MG63 (cell line): ENCODE measurements at places on chromosomes 3 and 15. TPM values are rescaled to one million over a fixed set of nuclear protein-coding genes. Genes with fewer than 3 reads are reported as not detected.

GRCh38 chr3:44883999-44884431 lies 9.6 kb downstream of the TGM4 start:
- DNase-seq, result peak; percentile 77

SCG3 gene
- total RNA-seq, result not detected in 2 replicates

PXYLP1 gene
- 39.1 and 40.5 TPM in 2 replicates for total RNA-seq

BFSP2 gene
- total RNA-seq, result not detected in 2 replicates

- DNase-seq, result no peak
These were observed 97.5 kb downstream of the DNAJB8 start for GRCh38 chr3:128369121-128369703.

DNA sequence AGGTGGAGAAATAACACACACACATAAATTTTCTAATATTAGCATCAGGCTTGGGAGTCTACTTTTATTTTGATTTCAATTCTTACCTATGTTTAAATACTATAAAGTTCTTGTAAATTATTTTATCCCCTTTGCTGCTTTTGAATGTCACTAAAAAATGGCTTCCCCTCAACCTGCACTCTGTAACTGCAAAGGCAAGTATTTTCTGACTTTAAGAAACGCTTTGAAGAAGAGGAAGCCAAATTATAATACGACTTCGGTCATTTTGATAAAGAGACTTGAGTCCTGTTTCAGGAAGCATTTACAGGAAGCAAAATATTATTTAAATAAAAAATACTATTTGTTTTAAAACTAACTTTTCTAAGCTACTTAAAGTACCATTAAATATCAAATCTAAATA lies 627.7 kb upstream of the AGTR1 start:
- DNase-seq, result no peak

DNA sequence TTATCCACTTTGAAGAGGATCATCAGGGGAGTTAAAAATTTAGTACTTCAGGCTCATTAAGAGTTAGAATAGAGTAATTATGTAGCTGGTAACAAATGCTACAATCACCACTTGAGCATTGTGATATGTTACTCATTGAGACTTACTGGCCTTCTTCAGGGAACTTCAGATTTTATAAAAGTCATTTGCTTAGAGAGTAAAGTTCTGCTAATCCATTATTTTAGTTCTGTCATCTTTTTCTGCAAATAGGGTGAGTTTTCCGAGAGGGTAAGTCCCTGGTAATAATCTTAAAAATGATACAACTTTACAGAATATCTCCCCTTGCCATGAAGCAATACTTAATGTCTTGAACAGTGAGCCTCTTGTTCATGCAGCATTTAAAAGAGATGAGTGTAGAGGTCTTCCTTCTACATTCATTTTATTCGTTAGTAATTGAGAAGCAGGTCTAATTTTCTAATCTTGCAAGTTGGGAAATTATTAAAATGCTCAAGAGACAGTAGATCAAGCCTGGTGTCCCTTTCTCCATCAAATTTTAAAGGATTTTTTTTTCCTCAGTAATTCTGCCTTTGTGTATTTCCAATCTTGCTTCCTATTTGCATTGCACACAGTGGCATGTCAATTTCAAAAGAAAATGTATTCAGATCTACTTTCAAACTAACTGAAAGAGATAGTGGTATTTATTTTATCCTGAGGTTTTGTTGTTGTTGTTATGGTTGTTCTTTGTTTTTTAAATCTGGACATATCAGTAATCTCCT lies 52.6 kb downstream of the MBNL1 start:
- DNase-seq, result no peak

GOLGA8T gene
- total RNA-seq, result not detected in 2 replicates

DNA sequence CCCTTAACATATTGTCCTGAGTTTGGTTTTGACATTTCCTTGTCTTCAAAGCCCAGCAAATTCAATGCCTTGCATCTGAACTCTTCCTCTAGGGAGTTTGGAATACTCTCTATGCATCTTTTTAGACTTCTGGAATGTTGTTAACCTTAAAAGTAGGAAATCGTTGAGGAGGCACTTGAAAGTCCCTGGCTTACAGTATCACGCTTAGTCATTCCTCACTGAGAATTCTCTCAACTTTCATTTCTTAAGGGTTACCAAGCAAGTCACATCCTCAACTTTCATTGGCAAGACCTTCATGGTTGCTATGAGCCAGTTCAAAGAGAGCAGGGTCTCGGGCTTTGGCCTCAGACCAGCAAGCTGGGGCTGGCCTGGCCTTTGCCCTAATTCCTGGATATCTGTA lies 89.9 kb downstream of the ASB7 start:
- DNase-seq, result no peak

GRCh38 chr15:77295446-77295845 lies 124.5 kb downstream of the PEAK1 start:
- no peak for DNase-seq

DNA sequence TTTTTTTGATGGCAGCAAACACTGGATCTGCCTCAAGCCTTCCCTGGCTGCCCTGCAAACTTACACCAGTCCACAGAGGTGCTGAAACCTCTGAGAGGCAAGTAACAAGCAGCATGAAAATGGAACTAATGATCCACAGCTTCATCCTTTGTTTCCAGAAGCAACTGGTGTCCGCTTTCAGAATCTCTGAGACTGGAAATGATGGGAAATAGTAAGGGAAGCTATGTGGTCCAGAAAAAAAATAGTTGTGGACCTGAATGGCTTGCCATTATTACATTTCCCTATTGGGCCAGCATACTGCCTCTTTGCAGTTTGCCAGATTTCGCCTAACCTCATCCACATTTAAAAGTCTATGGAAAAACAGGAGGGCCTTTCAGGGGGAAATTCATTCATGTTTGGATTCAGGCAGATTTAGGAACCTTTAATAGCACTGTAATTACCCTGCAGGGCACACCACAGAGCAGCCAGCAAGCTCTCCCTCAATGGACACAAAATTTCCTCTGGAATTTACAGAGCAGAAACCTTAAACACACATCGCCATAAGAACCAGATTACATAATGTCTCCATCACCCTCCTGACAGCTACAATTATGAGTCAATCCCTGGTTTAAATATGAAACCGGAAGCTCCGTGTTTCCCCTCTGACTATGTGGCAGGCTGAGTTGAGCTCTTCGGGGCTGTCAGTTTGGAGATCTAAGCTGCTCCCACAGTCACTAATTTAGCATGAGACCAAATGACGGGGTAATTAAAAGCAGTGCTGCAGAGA lies 134.4 kb downstream of the TMCO5A start:
- peak; percentile 46 for DNase-seq

C3orf49 gene
- total RNA-seq, result not detected in 2 replicates
